ENCODE measurements at places on chromosomes 6 and 20.

GRCh38 chr6:110934381-110934898 lies 24.1 kb upstream of the GTF3C6 start:
- no peak overlapping the region for H3K27ac ChIP-seq
- no peaks in the 10 kb centered on the region for H3K27me3 ChIP-seq
- no peak for DNase-seq
- no peaks in the 10 kb centered on the region for H3K4me1 ChIP-seq
- no peaks in the 10 kb centered on the region for H3K36me3 ChIP-seq
- H3K4me3 ChIP-seq: no peak overlapping the region

DNA sequence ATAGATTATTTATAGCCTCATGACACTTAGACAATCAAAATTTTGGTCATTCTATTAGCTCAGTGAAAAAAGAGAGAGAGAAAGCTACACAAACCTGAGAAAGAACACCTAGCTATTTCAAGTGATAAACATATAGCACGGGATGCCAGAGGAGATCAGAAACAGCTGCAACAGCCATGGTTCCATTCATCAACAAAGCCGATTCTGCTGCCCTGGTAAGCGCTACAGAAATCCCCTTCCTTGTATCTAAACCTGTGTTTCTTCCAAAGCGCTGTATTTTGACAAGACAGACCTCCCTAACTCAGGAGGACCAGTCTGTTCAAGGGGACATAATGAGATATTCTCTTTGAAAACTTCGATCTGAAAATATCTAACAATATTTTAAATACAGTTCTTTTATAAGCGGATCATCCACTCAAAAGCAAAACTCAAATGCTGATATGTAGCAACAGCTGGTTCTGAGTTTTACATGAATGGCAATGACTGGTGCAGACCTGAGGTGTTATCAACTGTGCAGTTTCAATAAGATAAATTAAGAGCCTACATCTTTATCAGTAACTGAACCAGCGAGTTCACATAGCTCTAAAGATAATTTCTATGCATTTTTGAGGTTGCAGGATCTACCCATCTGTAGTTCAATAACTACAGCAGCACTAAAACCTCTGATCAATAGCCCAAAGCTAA lies 447.8 kb downstream of the FRK start:
- H3K4me1 ChIP-seq: no peaks in the 10 kb centered on the region
- no peak overlapping the region for H3K4me3 ChIP-seq
- H3K36me3 ChIP-seq: no peaks in the 10 kb centered on the region
- no peaks in the 10 kb centered on the region for H3K27me3 ChIP-seq
- no peak for DNase-seq

GRCh38 chr6:75169689-75170586 lies 35.9 kb downstream of the COL12A1 start:
- H3K4me3 ChIP-seq: no peak overlapping the region
- DNase-seq: no peak
- H3K4me1 ChIP-seq: no peaks in the 10 kb centered on the region
- H3K27ac ChIP-seq: no peak overlapping the region
- H3K36me3 ChIP-seq: no peaks in the 10 kb centered on the region
- H3K27me3 ChIP-seq: no peaks in the 10 kb centered on the region

- H3K36me3 ChIP-seq: no peaks in the 10 kb centered on the region
- H3K4me1 ChIP-seq: no peaks in the 10 kb centered on the region
- H3K27ac ChIP-seq: no peak overlapping the region
- no peak overlapping the region for H3K4me3 ChIP-seq
Measured at GRCh38 chr6:100353276-100354015, 111.3 kb downstream of the SIM1 start.

DNA sequence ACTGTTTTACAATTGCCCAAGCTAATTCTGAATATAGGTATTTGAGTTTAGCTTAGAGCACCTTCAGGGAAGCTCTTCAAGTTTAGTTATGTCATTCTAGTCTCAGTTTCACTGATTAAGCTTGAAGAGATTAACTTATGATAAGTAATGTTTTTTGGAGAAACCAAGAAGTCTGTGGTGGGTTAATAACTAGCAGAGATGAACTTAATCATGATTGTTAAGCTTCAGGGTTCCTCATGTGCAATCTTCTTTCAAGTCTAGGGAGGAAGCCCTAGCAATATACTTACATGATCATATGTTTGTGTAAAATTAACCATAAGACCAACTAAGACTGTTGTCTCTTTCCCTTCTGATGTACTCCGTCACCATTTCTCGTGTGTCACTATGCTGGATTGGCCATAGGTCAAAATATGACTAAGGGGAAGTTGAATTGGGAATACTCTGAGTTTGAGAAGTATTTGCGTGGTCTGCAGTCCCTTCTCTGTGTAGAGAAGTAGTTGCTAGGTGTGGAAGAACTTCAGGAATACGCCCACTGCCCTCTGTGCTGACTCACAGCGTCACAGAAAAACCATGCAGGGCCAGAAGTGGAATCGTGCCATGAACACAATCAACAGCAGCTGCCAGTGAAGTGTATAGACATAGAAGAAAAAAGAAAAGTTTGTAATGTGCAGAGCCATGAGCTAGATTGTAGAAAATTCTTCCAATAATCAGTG lies 88.3 kb downstream of the SH3BGRL2 start:
- H3K27me3 ChIP-seq: no peaks in the 10 kb centered on the region
- no peaks in the 10 kb centered on the region for H3K4me1 ChIP-seq
- no peak overlapping the region for H3K27ac ChIP-seq
- no peak for DNase-seq
- H3K36me3 ChIP-seq: no peaks in the 10 kb centered on the region

GRCh38 chr6:54087721-54088120 lies 23.5 kb upstream of the MLIP start:
- no peaks in the 10 kb centered on the region for H3K36me3 ChIP-seq
- no peaks in the 10 kb centered on the region for H3K4me1 ChIP-seq
- H3K4me3 ChIP-seq: no peak overlapping the region
- H3K27me3 ChIP-seq: no peaks in the 10 kb centered on the region
- no peak for DNase-seq

GRCh38 chr6:36979347-36979742 lies 6.7 kb downstream of the MTCH1 start:
- peaks cover 44% of the 10 kb centered on the region for H3K36me3 ChIP-seq
- no peaks in the 10 kb centered on the region for H3K27me3 ChIP-seq
- peaks cover 42% of the 10 kb centered on the region for H3K4me1 ChIP-seq
- H3K27ac ChIP-seq: no peak overlapping the region
- no peak overlapping the region for H3K4me3 ChIP-seq

DNA sequence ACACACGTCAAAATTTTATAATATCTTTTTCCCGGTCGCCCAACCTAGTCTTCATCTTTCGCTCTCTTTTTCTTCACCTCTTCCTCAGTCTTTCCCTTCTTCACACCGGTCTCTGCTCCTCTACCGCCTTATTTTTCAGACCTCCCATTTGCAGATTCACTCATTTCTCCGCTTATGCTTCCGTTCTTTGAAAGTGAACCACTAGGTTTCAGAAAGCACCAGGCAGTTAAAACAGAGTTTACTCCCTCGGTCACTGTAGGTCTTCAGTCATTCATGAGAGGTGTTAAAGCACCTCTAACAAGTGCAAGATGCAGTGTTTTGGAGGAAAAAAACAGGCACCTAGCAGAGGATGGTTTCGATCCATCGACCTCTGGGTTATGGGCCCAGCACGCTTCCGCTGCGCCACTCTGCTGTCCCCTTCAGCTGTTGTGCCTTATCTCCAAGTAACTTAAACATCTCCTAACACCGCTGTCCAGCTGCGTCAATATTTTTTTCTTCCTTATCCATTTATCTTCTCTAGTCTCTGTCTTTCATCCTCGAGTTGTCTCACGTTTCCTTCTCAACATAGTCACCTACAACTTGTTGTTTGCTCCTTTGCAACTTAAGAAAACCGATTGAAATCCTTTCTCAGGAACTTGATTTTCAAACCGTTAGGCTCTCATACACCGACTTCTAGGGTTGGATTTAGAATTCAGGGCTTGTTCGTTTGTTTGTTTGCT lies 119.7 kb upstream of the ZNF184 start:
- DNase-seq: no peak
- no peaks in the 10 kb centered on the region for H3K36me3 ChIP-seq
- peaks cover 89% of the 10 kb centered on the region for H3K27me3 ChIP-seq
- H3K4me1 ChIP-seq: no peaks in the 10 kb centered on the region
- no peak overlapping the region for H3K4me3 ChIP-seq

- no peak overlapping the region for H3K27ac ChIP-seq
- no peaks in the 10 kb centered on the region for H3K36me3 ChIP-seq
- no peaks in the 10 kb centered on the region for H3K27me3 ChIP-seq
- no peak for DNase-seq
- H3K4me1 ChIP-seq: no peaks in the 10 kb centered on the region
Measured at GRCh38 chr6:5567352-5567751, 306.0 kb downstream of the FARS2 start.

DNA sequence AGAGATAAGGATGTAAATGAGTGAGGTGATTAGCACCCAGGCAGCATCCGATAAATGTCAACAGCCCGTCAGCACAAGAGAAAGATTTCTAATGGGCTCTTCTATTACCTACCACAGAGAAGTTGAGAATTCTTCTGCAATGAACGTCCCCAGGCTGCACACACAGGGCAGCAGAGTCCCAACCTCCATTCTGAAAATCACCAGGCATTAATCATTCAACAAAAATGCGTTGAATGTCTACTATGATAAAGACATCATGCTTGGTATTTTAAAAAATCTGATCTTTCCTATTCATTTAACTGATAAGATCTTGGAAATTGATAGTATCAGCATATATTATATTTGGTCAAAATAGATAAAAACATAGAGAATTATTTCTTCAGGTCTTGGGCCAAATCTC lies 59.5 kb upstream of the VGLL2 start:
- H3K4me3 ChIP-seq: no peak overlapping the region
- no peaks in the 10 kb centered on the region for H3K27me3 ChIP-seq
- H3K27ac ChIP-seq: no peak overlapping the region
- DNase-seq: no peak
- no peaks in the 10 kb centered on the region for H3K4me1 ChIP-seq

GRCh38 chr6:137724495-137725211 lies 142.4 kb upstream of the TNFAIP3 start:
- no peaks in the 10 kb centered on the region for H3K36me3 ChIP-seq
- H3K4me1 ChIP-seq: no peaks in the 10 kb centered on the region
- DNase-seq: peak; percentile 66
- no peak overlapping the region for H3K4me3 ChIP-seq
- no peaks in the 10 kb centered on the region for H3K27me3 ChIP-seq

Data from upper lobe of right lung (tissue), 1 donor.